ENCODE measurements at places on chromosomes 4 and X. TPM values are rescaled to one million over a fixed set of nuclear protein-coding genes. Genes with fewer than 3 reads are reported as not detected.

- no peak for DNase-seq
Observed at GRCh38 chrX:9257718-9258420, 207.0 kb upstream of the TBL1X start.

DNA sequence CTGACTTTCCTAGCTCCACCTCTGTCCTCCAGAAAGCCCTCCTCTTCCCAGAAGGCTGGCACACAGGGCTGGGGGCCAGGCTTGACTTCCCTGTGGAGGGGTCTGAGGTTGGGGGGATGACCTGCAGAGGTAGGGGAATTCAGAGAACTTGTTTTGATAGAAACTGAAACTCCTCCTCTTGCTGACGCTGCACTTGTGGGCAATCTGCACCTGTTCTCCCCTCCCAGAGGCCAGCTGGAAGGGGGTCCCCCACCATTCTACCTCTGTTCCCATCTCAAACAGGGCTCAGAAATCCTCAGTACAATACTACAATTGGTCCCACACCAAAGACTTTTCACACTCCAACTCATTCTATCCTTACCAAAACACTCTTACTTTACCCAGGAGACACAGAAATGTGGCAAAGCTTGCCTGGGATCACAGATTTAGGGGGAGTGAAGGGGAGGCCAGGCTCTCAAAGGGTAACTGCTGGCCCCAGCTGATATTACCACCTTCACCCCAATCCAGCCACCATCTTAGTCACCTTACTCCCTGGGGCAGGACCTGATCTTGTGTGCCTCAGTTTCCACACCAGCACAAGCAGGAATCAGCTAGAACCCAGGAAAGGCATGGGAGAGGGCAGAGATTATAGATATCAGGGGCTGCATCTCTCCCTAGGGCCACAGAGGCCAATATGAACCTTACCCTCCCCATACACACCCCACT is 18.5 kb downstream of the OTUD5 start:
- no peak for DNase-seq

Gene PDE5A
- total RNA-seq = 0.17 TPM

- DNase-seq = no peak
Observed at GRCh38 chr4:150681063-150681462, 99.1 kb downstream of the MAB21L2 start.

Gene ELOVL6
- total RNA-seq = 11.9 TPM
